Temporal lobe (tissue), 4 donors: ENCODE measurements at places on chromosomes 1 and 21. TPM values are rescaled to one million over a fixed set of nuclear protein-coding genes. Genes with fewer than 3 reads are reported as not detected.

Gene FMOD
- total RNA-seq, result 2.2 TPM

Gene ALX3
- not detected for total RNA-seq

Gene RGSL1
- not detected for total RNA-seq

Gene NR5A2
- total RNA-seq, result 0.25 TPM

Gene LCE3D
- total RNA-seq, result not detected

Gene RWDD3
- total RNA-seq, result 8.9 TPM

Gene SHE
- 1.2 TPM for total RNA-seq

Gene FAM72A
- 1.7 TPM for total RNA-seq

Gene IL12RB2
- 5.7 TPM for total RNA-seq
